ENCODE measurements at places on chromosomes 16 and 17.

DNA sequence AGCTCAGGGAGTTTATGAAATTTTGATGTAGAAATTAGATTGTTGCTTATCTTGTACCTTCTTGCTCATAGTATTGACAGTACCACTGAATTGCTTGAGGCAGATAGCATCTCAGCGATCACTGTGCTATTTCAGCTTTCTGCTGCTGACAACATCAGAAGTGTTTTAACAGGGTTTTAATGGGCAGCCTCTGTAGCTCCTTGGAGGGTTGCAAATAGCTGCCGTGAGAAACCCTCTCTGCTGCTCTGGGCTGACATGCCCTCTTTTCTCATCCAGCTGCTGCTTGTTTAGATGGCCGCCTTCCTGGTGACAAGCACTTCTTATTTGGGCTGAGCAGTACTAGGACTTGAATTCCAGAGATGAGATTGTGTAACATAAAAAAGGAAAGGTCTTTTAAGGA lies 180.2 kb upstream of the TBX2 start:
- no peak for DNase-seq

- DNase-seq: no peak
These were observed 11.0 kb downstream of the CYB561 start for GRCh38 chr17:63434951-63435571.

DNA sequence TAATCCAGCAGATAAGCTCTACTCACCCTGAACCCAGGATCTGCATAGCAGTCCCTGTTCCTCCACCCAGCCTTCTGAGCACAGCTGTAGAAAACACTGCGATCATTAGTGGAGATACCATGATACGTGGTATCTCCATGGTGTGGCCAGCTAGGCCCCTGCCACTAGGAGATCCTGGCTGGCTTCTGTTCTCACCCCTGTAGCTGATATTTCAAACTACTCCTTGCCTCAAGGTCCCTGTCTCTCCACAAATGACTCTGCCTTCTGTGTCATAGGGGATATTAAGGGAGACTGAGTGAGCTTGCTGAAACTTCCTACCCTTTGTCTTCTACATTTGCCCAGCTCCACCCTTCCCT lies 44.3 kb downstream of the ERN1 start:
- no peak for DNase-seq

- no peak for DNase-seq
These were observed 3.6 kb upstream of the RHBDL3 start for GRCh38 chr17:32261936-32262510.

- DNase-seq: no peak
These were observed 34.3 kb downstream of the PITPNC1 start for GRCh38 chr17:67411397-67411796.

DNA sequence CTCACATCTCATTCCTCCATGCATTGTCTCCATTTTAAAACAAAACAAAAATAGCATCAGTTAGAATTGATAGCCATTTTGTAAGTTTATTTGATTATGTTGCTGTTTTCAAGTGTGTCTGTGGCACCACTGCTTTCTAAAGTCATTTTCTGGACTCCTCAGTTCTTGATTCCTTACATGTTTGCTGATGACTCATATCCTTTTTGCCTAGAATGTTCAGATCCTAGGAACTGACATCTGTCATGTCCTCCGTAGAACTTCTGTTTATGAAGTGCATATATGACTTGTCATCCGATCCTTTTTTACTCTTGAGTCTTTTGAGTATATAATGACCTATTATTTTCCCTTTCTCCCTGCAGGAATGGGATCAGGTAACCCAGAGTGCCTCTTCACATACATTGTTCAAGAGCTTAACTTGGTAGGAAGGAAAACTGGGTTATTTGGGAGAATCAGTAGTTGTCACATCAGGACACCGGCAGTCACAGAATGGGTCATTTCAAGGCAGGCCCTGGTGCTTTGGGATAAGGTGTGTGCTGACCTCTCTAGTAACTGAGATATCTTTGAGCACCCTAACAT lies 69.2 kb downstream of the MAP2K4 start:
- DNase-seq: no peak

DNA sequence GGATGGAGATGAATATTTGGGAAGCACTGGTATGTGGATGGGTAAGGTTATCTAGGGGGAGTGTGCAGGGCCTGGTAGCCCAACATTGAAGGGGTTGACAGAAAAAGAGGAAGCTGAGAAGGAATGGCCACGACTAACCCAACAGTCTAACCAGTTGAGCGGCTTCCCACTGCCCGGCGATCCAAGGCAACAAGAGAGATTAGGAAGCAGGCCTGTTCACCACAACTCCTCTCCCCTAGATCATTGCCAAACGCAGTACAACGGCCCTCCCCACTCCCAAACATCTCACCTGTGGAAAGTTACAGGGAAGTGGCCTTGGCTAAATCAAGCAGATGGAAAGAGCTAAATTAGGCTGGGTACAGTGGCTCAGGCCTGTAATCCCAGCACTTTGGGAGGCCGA lies 11.2 kb upstream of the RANGRF start:
- DNase-seq: no peak

DNA sequence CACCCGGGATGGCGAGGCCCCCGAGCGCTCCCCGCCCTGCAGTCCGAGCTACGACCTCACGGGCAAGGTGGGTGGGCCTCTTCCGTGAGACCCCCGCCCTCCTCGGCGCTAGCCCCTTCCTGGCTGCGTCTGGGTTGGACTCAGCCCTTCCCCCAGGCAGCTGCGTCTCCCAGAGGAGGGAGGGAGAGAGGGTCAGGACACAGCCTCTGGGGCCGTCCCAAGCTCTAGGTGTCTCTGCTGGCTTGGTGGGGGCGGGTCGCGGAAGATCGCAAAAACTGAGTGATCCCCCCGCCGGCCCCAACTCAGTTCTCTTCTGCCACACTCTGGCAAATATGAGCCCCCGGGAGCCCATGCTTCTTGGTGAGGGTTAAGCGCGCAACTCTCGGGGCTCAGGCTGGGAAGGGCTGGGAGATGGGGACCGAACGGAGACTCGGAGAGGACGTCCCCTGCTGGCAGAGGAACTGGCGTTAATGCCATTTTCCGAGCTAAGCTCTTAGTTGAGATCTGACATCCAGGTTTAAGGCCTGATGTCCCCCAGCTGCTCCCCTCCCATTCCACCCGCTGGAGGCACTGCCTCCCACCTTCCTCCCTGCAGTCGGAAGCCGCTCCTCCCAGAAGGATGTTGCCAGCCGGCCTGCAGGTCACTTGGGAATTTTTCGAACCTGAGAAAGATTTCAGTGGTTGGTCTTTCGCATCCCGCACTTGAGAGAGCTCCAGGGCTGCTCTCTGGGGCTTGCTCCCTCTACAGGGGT lies 419 bp downstream of the RAB37 start:
- no peak for DNase-seq

- DNase-seq: no peak
These were observed 8.2 kb downstream of the PRKCA start for GRCh38 chr17:66310528-66311148.

DNA sequence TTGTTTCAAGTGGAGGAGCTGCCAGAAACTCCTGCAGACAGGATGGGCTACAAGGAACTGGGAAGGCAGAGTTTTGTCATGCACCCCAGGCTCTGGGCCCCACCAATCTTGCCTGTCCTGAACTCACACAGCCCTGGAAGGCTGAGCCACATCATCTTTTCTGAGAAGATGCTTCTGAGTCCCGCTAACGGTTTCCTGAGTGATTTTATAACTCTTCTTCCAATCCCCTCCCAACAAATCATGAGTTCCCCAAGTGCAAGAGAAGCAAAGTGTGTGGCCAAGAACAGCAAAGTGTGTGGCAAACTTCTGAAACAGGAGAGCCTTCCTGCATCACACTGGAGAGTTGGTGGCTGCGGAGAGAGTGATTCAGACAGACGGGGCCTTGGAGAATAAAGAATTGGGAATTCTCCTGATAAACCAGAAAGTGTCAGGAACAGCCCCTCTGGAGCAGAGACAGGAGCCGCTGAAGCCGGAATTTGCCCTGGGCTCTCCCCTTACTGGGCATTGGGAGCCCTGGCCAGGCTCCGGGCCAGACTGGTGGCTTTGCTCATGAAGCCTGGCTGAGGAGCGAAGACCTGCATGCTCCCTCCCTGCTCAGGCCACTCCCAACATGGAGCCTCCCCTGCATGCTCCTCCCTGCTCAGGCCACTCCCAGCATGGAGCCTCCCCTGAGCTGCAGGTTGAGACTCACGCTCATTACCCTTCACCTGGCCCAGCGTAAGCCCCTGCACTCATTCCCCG lies 47.2 kb downstream of the PITPNM3 start:
- DNase-seq: no peak

GRCh38 chr16:18948372-18949020 lies 22.3 kb upstream of the SMG1 start:
- DNase-seq: no peak

GRCh38 chr16:50067290-50067853 lies 1.6 kb downstream of the HEATR3 start:
- DNase-seq: no peak

- DNase-seq: no peak
These were observed 57.7 kb upstream of the MAP3K14 start for GRCh38 chr17:45374501-45374900.

DNA sequence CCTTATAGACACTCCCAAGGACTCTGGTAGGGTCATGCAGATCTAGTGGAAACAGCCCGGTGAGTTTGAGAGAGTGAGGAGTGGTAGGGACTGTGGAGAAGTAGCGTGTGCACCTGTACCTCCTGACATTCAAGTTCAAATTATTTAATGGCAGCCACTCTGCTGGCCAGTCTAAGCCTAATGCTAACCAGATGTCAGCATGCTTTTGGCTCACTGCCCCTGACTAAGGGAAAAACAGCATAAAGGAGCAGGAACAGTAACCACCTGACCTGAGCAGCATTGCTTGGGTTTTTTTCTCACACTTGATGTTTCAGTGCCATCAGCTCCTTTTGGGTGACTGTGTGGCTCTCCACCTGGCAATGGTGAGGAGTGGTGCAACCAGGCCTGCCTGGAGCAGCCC lies 23.8 kb upstream of the SLC12A3 start:
- DNase-seq: no peak

DNA sequence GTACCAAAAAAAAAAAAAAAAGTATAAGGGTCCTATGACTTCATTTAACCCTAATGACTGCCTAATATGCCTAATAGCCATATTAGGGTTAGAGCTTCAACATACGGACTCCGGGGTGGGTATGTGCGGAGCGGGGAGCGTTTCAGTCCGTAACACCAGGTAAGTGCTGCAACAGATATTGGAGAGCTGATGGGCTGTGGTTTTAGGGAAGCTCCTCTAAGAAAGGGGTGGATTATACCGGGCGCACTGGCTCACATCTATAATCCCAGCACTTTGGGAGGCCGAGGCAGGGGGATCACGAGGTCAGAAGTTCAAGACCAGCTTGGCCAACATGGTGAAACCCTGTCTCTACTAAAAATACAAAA lies 1.9 kb upstream of the ZC3H7A start:
- no peak for DNase-seq

DNA sequence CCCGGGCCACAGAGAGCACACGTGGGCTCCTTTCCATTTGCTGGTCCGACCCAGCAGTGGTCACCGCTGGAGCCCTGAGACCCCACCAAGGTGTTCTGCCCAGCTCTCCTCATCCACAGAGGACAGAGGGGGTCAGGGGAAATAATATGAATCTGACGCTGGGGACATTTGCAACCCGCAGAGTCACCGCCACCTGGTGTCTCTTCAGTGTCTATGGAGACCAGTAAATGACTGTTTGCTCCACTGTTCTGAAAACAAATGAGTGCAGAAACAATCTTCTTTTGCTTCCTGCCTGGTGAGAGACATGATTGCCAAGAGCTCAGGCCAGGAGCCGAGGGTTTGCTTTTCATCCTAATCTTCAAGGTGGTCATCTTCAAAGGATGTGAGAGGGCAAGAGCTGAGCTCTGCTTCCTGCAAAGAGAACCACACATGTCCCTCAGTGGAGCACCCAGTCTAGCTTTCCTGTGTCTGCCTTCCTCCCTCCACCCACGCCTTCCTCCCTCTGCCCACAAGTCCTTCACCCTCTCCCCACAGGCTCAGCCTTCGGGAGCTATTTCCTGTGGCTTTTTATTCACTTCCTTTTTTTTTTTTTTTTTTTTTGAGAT lies 14.7 kb upstream of the KLHDC4 start:
- DNase-seq: peak; percentile 40

DNA sequence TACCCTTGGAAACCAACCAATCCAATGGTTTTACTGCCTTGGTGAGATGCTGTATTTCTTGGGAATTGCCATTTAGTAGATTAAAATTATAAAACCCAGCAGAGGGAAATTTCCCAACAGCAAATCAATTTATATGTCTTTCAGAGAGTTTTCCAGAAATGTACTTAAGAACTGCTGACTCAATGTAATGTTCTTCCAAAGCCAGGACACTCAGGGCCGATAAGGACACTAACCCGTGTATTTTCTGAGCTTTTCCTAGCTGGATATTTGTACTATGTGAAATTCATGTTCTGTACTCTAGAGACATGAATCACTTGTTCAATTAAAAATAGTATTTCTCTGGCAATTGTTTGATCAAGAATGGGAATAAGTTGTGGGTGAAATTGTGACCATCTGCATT lies 121.4 kb downstream of the KCNJ2 start:
- no peak for DNase-seq

DNA sequence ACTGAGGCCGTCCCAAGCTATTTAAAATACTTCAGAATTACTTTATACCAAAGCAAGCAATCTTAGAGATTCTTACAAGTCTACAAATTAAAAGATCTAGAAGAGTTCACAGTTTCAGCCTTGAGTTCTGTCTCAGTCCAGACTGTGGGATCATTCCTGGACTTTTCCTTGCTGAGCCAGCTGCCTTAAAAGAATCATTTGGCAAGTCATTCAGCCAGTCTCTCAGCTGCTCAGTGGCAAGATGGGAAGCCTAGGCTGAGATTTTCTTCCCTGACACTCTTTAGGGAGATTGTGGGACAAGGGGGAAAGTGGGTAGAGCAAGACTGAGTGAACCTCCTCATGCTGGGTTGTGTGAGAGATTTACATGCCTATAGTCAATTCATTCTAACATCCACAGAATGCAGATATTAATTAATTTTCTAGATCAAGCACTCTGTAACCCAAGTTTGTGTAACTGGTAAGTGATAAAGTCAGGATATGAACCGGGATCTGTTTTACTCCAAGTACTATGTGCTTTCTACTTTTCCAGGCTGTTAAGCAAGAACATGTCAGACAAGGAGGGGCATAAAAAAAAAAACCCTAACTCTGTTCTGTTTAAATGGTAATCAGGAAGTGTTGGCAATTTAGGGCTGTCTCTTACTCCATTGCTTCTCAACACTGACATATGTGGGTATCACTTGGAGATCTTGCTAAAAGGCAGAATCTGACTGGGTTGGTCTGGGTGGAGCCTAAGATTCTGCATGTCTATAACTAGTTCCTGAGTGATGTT lies 50.1 kb downstream of the HSD17B2 start:
- DNase-seq: no peak

GRCh38 chr17:61464843-61465180 lies 12.6 kb downstream of the TBX4 start:
- DNase-seq: no peak

All from stimulated activated CD8-positive, alpha-beta memory T cell treated with anti-CD3 and anti-CD28 coated beads, Interleukin-7, amount 100 ng/mL, for 4 hours (primary cell).